ENCODE measurements at places on chromosomes 12 and 14. TPM values are rescaled to one million over a fixed set of nuclear protein-coding genes. Genes with fewer than 3 reads are reported as not detected.

The LARP4 gene
- total RNA-seq = 28.3 TPM

The AICDA gene
- total RNA-seq = not detected

The DDHD1 gene
- total RNA-seq = 5.3 TPM

The PDE3A gene
- under 0.01 TPM for total RNA-seq

The ACYP1 gene
- 4.5 TPM for total RNA-seq

The ARMH4 gene
- under 0.01 TPM for total RNA-seq

The FAR2 gene
- 1.5 TPM for total RNA-seq

The CABP1 gene
- total RNA-seq = not detected

The GPD1 gene
- 0.26 TPM for total RNA-seq

The GPR132 gene
- total RNA-seq = 0.13 TPM

The CCDC59 gene
- 58.4 TPM for total RNA-seq

The SSPN gene
- 0.26 TPM for total RNA-seq

DNA sequence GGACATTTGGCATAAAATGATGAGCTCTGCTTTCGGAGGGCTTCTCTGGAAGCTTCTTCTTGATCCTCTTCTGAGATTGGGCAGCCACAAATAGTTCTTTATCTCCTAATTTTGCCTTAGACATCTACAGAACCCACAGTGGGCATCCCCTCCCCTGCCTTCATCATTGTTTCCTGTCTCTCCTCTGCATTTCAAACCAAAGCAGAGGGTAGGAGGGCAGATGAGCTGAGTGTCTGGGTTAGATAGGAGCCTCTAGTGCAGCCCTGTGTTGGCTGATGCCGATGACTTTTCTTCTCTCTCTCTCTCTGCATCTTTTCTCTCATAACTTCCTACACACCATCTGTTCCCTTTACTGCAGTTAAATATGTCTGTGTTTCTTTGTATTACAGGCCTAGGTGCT lies 8.5 kb upstream of the IL26 start:
- no peak for DNase-seq

DNA sequence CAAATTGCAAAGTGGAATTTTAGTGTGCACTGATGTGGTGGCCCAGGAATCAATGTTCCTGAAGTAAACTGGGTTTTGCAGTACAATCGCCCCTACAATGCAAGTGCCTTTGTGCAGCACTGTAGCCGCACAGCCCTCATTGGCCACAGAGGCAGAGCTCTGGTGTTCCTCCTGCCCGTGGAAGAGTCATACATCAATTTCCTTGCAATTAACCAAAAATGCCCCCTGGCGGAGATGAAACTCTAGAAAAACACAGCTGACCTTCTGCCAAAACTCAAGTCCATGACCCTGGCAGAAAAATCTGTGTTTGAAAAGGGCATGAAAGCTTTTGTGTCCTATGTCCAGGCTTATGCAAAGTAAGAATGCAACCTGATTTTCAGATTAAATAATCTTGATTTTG lies 117.9 kb upstream of the PRB2 start:
- peak; percentile 10 for DNase-seq

DNA sequence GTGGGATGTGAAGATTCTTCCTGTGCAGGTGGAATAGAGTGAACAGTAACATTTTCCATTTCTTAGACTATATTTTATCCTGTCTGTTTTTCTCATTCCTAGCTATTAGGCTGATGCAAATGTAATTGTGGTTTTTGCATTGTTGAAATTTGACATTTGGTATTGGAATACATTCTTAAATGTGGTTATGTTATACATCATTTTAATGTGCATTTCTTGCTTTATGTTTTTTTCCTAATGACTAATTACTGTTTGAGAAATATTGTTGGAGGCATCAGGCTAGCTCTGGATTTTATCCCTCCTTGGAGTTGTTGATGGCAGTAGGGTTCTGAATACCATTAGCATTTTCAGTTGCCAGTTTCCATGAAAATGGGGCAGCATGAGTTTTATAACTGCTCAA lies 75.9 kb upstream of the GNG2 start:
- no peak for DNase-seq

DNA sequence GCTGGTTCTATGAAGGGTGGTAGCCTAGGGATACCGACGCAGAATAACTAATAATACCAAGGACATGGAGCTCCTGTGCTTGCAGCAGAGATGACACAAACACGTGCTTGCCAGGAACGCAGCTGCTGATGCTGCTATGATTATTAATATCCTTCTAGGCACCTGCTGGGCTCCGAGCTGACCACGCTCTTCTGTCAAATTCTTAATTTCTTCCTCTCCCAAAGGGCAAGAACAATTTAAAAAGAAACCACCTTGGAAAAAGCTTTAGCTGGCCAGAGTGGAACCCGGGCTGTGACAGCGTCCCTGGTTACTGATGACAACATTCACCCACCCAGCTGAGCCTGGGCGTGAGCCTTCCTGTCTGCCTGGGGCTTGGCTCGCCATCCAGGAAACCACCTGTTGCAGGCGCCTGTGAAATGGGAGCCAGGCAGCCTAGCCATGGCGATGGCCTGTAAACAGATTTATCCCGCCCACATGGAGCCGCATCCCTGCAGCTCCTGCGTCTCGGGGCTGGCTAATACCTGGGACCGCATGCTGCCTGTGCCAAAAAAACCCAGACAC lies 28.8 kb downstream of the CLMN start:
- peak; percentile 72 for DNase-seq

- DNase-seq = peak; percentile 63
Measured at GRCh38 chr12:64400041-64400440, 4.2 kb upstream of the XPOT start.

GRCh38 chr14:77066578-77067172 lies 31.4 kb upstream of the CIPC start:
- DNase-seq = no peak

GRCh38 chr12:49200919-49201594 lies 12.2 kb upstream of the TUBA1A start:
- peak; percentile 91 for DNase-seq

DNA sequence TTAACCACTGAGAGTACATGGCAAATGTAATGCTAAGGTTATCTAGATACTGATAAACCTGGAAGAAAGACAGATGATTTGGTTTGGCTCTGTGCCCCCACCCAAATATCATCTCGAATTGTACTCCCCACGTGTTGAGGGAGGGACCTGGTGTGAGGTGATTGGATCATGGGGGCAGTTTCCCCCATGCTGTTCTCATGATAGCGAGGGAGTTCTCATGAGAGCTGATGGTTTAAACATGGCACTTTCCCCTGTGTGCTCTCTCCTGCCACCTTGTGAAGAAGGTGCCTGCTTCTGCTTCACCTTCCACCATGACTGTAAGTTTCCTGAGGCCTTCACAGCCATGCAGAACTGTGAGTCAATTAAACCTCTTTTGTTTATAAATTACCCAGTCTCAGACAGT lies 14.2 kb downstream of the NOXRED1 start:
- peak; percentile 35 for DNase-seq

- peak; percentile 7 for DNase-seq
Measured at GRCh38 chr12:102394200-102394599, 86.2 kb downstream of the IGF1 start.

- DNase-seq = no peak
Measured at GRCh38 chr12:124557518-124558223, 9.7 kb downstream of the NCOR2 start.

DNA sequence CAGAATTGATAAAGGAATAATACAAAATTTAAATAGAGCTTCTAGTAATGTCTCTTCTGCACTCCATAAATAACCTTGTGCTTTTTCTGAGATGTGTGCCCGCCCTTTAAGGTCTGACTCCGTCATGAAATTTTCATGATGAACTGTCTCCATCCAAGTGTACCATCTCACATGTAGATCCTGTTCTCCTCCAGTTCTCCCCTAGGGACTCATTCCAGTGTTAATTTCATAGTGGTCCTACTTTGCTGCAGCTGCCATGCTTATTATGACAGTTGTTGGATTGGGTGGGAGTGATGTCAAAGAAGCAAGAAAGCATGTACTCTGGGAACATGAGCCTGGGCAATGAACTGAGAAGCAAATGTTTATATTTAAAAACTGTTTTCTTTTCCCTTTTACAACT lies 442.5 kb upstream of the PDE3A start:
- DNase-seq = no peak

- peak; percentile 47 for DNase-seq
Measured at GRCh38 chr12:8780389-8780788, 42.0 kb upstream of the A2ML1 start.

DNA sequence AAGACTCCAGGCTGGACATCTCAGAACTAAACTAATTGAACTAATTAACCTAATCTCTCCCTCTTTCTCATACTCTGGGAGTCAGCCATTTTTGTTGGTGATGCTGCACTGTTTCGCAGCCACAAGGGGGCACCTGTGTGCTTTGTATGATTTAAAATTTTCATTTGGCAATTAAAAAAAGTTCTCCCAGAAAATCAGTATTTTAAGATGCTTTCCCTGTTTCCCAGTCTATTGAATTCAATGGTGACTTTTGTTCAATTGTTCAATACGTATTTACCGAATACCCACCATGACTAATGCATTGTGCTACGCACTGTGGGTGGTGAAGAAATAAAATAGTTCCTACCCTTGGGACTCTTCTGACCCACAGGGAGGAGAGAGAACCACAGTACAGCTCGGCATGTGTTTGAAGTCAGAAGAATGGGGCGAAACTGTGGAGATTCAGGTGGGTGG lies 63.7 kb downstream of the ZNF664 start:
- no peak for DNase-seq

DNA sequence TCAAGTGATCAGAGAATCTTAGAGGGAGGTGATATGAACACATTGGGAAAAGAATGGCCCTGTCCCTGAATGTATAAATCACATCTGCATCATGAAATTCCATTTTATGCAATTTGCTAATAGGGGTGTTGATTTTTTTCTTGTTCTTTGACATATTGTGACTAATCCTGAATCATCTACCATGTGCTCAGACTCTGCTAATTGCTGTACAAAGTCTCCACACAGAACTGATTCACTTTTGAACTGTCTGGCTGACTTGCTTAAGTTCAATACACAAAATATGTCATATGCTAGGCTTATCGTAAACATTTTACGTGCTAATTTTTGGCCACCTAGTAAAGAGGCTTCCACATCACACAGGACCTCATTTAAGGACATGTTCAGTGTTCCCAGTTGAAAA lies 2.6 kb downstream of the TMEM132D start:
- peak; percentile 68 for DNase-seq

- no peak for DNase-seq
Measured at GRCh38 chr12:131723532-131723931, 12.6 kb downstream of the SFSWAP start.

GRCh38 chr12:5031242-5031641 lies 12.4 kb upstream of the KCNA5 start:
- DNase-seq = no peak

DNA sequence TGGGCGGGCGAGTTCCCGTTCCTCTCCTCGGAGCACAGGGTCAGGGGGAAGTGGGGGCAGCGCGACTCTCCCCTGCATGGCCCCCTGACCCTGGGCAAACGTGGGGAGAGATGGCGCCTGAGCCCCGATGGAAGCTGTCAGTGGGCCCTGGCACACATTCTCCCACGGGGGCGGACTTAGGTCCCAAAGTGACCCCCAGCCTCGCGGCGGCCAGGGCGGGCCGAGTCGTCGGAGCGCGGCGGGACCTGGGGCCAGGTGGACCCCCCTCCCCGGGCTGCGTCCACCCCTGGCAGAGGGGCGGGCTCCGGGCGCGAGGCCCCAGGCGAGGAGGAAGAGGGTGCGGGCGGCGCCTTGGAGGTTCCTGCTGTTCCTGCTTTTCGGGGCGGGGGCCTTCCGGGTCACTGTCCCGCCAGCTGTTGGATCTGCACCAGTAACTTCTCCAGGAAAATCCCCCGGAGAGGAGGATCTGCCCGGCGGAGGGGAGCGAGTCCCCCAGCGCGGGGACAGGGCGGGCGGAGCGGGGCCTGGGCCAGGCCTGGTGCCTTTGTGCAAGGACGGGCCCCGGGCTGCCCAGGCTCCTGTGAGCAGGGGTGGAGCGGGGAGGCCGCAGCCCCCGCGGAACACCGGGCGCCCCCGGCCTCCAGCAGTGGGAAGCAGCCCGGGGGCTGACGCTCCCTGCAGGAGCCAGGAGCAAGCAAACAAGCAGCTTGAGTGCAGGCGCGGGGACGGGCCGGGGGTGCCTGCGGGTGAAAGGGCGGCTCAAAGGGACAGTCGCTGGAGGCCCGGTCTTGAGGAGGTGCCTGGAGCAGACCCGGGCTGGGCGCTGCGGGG lies 15.3 kb downstream of the TNFAIP2 start:
- DNase-seq = no peak

DNA sequence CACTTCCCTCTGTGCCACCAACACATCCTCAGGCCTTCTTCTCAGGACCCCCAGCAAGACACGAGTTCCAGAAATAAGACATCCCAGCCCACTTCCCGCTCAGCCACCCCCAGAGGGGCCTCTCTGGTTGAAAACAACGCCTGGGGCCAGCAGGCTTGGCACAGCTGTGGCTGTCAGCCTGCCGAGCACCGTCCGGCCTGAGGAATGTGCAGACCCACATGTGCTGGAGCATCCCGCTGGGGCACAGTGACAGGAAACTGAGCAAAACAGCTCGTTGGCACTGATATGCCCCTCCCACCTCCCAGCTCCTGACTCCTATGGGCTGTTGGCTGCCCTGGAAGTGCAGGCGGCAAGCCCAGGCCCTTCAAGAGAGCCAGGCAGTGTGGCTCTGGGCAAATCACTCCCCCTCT lies 1.4 kb downstream of the SYNE3 start:
- peak; percentile 31 for DNase-seq

- no peak for DNase-seq
Measured at GRCh38 chr12:11500861-11501230, 105.5 kb upstream of the PRB2 start.

DNA sequence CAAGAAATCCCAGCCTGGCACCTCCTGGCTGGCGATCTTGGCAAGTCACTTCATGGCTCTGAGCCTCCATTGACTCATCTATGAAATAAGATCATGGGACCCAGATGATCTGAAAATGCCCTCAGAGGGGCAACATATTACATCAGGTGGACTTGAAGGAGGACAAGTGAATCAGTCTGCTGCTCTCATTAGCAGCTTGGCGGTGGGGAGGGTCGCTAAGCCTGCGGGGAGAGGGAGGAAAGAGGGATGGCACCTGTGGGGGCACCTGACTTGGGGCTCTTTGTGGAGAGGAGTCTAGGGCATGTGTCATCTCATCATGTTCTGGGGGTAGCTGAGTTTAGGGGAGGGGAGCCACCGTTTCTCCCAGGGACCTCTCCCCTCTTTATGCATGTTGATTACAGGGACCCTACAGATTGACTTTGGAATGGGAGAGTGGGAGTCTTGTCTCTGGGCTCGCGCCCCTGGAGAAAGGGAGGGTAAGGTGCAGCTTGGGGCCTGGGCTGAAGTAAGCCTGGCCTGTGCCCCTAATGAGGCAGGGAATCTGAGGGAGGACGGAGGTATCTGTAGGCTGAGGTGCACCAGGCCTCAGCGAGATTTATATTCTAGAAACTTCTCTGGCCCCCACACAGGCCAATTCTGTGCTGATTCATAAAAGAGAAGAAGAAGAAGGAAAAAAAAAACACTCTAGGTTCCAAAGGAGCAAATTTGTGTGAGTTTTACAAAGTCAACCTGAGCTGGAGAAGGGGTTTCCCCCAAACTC lies 29.3 kb upstream of the BATF start:
- DNase-seq = no peak

GRCh38 chr14:61129168-61129745 lies 148.2 kb downstream of the SLC38A6 start:
- DNase-seq = peak; percentile 58

- DNase-seq = peak; percentile 7
Measured at GRCh38 chr12:18135509-18135908, 45.5 kb upstream of the RERGL start.
